ENCODE measurements at places on chromosomes 2 and 18. TPM values are rescaled to one million over a fixed set of nuclear protein-coding genes. Genes with fewer than 3 reads are reported as not detected.

Gene CREG2
- 0.25 TPM for total RNA-seq

Gene ZAP70
- total RNA-seq = 16.7 TPM

Gene LIMS4
- 1.5 TPM for total RNA-seq

Gene HOXD9
- total RNA-seq = 12.5 TPM

Gene IL1F10
- not detected for total RNA-seq

Gene AP1S3
- total RNA-seq = 9.8 TPM

Gene FAM237A
- total RNA-seq = not detected

Gene REL
- 29.0 TPM for total RNA-seq

Gene ANKZF1
- 98.7 TPM for total RNA-seq

Gene SLC4A1AP
- total RNA-seq = 21.9 TPM

Gene SCG2
- 13.3 TPM for total RNA-seq

Gene PPM1B
- 32.2 TPM for total RNA-seq

Gene ERBB4
- 0.25 TPM for total RNA-seq

Gene ACTR3
- 105 TPM for total RNA-seq

Gene STAT4
- 9.1 TPM for total RNA-seq

Gene RFTN2
- 10.8 TPM for total RNA-seq

Gene NAT8
- not detected for total RNA-seq

Gene SPR
- total RNA-seq = 45.7 TPM

Gene BOD1L2
- total RNA-seq = not detected

Gene SKOR2
- total RNA-seq = not detected

Gene ALKAL2
- 17.4 TPM for total RNA-seq

Gene GPBAR1
- 8.1 TPM for total RNA-seq

Gene SFT2D3
- total RNA-seq = 3.7 TPM

Gene DSG1
- 122 TPM for total RNA-seq

Gene OTOF
- 0.49 TPM for total RNA-seq

Gene PARD6G
- 32.7 TPM for total RNA-seq

Gene STPG4
- total RNA-seq = 2.9 TPM

Gene TMEM131
- 35.4 TPM for total RNA-seq

Gene ABCG5
- not detected for total RNA-seq

Gene MALL
- 56.7 TPM for total RNA-seq

Gene FOXI3
- not detected for total RNA-seq

Gene GREB1L
- 0.98 TPM for total RNA-seq

Gene AQP4
- 0.49 TPM for total RNA-seq

Gene ALPG
- not detected for total RNA-seq

Gene PROKR1
- not detected for total RNA-seq

Gene PUS10
- 3.2 TPM for total RNA-seq

Gene SCN1A
- total RNA-seq = not detected
